ENCODE measurements at places on chromosomes 3 and 15.

- DNase-seq: no peak
Observed at GRCh38 chr3:184305577-184305976, 6.5 kb downstream of the PSMD2 start.

- no peak for DNase-seq
Observed at GRCh38 chr3:120460181-120460790, 9.5 kb upstream of the FSTL1 start.

- DNase-seq: peak; percentile 38
Observed at GRCh38 chr3:9250236-9250635, 790 bp upstream of the SRGAP3 start.

- no peak for DNase-seq
Observed at GRCh38 chr3:35519936-35520335, 119.4 kb upstream of the ARPP21 start.

DNA sequence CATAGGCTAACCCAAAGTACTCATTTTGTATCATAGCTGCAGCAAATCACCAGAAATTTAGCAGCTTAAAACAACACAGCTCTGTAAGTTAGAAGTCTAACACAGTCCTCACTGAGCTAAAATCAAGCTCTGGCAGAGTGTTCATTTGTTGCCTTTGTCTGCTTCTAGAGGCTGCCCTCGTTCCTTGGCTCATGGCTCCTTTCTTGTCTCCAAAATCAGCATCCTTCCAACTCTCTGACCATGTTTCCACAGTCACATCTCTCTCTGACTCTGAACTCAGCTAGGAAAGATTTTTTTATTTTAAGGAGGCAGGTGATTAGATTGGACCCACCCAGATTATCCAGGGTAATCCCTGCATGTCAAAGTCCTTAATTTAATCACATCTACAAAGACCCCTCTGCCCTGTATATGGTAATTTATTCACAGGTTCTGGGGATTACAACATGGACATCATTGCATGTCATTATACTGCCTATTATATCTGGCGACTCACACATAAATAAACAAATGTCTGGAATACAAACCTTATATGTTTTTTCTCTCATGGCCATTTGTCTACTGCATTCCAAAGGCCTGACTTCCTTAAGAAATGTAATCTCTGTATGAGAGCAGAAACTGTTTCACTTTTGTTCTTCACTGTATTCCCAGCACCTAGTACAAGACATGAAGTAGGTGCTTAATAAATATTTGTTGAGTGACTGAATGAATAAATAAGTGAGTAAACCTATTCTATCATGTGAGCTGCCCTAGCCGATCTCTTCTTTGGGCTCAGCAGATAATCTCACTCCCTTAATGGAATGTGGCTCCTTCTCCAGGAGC, 15.1 kb upstream of the UACA start:
- DNase-seq: no peak

DNA sequence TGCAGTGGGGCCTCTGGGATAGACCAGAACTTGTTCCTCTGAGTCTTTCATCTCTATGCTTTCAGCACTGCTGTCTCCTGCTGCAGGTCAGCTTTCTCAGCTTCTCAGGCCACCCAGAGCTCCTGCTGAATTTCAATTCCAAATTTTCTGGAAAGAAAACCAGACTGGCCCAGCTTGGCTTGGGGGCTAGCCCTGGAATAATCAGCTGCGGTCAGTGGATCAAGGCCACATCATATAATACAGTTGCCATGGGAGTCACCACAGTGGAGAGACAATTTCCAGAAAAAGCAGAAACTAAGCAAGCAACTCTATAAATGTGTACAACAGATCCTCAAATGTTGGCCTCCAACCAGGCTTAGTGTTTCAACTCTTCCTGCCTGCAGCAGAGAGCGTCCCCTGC, 91.1 kb upstream of the SLC24A5 start:
- DNase-seq: no peak

DNA sequence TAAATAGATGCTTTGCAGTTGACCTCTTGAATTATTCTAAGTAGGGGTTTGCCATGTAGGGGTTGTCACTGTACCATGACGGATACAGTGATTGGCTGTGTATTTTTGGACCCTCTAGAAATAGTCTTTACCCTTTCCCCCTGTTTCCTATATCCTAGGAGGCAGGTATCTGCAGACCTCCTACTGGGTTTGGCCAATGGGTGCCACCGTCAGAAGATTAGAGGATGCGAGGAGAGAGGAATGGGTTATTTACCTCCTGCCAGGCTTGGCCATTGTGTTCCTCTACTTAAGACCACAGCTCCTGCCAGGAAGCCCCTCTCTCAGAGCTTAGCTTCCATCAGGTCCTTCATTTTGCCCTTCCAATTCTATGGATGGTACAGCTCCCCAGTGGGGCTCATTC, 40.2 kb upstream of the CLRN1 start:
- DNase-seq: peak; percentile 6

DNA sequence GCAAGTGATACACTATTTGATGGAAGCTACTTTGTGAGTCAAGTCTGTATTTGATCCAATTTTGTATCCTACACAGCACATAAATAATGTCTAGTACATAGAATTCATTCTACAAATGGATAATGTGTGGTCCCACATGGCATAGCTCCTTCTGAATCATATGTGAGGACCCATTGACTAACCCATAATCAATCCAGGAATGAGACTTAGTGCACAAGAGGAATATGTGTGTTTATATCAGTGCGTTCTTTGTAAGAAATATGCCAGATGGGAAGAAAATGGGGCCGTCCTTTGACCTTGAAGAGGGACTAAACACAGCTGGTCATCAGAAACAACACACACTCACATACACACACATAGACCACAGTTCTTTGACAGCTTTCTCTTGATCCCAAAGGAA, 282.7 kb upstream of the SEMA6D start:
- DNase-seq: no peak

DNA sequence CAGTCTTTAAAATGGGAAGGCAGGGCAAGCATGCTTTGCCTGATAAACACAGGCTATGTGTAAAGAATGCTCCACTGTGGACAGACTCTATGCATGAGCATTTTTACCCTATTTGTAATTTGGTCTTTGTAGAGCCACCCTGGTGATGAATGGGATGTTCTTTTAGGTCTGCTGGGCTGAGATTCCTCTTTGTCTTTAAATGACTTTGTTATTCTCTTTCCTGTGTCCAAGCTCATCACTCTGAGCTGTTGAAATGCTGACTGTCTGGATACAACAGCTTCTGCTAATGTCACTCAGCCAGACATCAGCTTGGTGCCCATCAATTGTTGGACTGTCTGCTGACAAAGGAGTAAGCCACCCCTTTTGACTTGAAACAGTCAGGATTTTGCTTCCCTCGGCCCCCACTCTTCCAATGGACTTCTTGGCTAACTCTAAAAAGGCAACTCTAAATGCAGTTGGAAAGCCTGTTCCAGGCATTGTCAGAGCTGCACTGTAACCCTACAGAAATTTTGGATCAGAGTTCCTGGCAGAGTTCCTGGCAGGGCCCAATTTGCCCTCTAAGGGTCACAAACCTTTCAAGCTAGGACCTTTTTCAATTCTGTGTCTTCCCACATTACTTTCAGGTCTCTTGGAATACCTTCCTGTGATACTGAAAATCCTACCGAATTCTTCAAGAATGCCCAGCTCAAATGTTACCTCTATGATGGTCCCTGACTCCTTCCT, 40.5 kb upstream of the EIF1B start:
- no peak for DNase-seq

- DNase-seq: no peak
Observed at GRCh38 chr3:156803952-156804741, 22.0 kb upstream of the LEKR1 start.

- DNase-seq: no peak
Observed at GRCh38 chr15:84961114-84961452, 20.6 kb upstream of the PDE8A start.

- no peak for DNase-seq
Observed at GRCh38 chr3:3851621-3852323, 52.5 kb downstream of the LRRN1 start.

DNA sequence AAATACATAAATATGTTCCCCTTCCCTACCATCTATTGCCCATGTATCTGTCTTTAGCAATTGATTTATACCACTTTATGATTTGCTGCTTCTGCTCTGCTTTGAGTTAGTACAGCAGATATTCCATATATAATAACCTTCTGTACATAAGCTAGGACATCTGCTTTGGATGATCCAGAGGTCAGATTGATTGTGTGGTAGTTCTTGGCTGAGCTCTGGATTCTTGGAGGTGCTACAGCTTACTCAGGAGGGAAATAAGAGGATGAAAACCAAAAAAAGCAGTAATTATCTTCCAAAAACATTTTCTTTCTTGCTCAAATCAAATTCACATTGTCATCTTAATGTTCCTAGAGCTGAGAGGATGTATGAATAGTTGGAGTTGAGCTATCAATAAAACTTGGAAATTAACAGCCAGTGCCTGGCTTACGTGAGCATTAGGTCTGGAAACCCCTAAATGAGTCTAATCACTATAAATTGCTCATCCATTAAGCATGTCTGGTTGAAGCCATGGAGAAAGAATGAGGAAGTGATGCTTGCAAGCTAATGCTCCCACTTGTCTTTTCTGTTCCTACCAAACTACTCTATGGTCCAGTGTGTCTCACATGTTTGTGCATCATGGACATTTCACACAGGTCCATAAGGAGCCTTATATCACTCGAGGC, 36.3 kb upstream of the TMEM42 start:
- DNase-seq: no peak

DNA sequence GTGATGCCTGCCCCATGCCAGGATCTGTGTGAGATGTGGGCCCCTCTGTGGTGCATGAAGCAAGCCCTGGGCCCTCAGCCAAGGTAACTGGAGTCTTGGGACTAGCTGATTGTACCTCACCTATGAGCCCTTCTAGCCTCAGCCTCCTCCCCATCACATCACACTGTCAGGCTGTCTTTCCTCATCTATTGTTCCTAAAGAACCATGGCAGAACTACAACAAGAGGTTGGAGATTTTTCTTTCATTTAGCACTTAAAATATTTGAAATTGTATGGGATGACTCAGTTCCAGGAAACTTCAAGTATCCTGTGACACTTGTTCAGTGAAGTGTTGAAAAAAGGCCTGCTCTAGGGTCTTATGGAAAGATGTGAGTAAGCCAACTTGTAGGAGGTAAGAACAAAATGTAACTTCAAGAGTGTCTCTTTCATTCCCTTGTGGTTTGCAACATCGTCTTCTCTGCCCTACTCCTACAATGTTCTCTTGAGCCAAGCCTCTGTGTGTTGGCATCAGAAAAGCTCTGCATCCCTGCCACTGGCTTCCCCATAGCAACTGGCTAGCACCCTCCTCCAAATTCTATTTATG, 58.7 kb upstream of the TIPARP start:
- peak; percentile 11 for DNase-seq

DNA sequence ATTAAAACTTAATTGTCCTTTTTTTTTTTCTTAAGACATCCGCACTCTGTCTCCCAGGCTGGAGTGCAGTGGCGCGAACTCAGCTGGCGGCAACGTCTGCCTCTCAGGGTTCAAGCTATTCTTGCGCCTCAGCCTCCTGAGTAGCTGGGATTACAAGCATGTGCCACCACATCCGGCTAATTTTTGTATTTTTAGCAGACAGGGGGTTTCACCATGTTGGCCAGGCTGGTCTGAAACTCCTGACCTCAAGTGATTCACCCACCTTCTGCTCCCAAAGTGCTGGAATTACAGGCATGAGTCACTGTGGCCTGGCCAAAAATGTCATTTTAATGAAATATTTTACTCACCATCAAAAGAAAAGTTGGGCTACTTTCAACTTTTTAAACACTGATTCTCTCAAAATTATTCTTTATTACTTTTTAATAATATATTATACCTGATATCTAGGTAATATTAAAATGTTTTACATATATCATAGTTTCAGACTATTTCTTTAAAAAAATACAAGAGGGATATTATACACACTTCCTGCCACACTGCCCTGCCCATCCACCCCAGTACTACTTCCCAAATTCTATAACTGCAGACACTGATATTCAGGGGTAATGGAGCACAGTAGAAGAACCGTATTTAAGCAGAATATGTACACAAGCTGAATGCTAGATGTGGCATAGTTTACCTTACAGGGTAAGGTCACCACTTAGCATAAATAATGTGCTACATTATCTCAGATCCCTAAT, 723.9 kb upstream of the ZNF385D start:
- DNase-seq: no peak

DNA sequence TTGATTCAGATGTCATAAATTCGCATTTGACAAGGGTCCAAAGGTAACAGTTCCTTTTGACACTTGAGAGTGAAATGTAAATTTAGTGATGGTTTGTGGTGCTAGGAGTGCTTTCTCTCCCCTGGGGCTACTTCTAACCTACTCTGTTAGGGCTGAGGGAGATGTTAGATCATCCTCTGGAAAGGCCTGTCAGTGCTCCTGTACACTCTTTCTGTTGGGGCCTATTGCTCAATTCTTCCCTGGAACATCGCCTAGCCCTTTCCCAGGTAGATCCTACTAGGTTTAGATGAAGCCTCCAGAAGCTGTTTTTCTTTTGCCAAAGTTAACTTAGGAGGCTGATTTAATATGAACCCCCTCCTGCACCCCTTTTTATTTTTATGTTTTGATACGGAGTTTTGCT, 1.4 kb downstream of the PCCB start:
- peak; percentile 31 for DNase-seq

DNA sequence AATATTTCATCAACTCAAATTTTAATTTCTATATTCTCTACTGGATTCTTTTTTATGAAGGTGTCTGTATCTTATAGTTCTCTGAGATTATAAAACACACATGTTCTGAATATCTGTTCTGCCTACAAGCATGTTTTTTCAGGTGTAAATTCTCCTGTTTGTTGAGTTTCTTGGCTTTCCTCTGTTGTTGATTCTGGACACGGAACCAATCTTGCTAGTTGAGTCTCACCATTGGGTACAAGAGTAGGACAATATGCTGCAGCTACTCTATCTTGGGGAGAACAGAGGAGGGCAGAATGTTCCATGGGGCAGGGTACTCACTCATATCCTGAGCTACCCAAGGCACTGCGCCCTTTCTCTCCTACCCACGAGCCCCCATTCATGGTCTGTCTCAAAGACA, 104.9 kb downstream of the GREM1 start:
- no peak for DNase-seq

DNA sequence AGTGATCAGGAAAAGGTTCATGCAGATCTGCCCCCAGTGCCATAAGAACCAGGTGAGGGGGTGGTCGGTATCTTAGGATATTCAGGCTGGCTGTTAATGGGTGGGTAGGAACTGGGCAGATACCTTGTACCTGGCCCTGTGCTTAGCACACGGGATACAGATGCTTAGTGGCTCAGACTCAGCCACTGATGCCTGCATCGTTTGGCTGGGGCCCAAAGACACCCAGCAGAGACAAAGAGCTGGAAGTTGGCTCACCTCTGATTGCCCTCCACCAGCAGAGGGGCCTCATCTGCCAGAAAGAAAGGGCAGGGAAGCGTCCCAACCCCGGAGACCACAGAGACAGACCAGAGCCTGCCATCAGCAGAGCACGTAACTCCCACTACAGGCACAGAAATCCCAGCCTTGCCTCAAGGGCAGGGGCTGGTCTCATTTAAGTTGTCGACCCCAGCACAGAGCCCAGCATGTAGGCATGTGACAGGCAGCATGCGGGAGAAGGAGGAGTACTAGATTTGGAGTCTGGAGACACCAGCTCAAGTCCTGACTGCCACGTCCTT, 64.1 kb upstream of the SLC6A1 start:
- DNase-seq: no peak

GRCh38 chr3:187211532-187212195, 14.4 kb downstream of the RTP1 start:
- no peak for DNase-seq
